ENCODE measurements at places on chromosomes 12 and 14.

- no peak for DNase-seq
These were observed 10.6 kb downstream of the BBS10 start for GRCh38 chr12:76337583-76337982.

DNA sequence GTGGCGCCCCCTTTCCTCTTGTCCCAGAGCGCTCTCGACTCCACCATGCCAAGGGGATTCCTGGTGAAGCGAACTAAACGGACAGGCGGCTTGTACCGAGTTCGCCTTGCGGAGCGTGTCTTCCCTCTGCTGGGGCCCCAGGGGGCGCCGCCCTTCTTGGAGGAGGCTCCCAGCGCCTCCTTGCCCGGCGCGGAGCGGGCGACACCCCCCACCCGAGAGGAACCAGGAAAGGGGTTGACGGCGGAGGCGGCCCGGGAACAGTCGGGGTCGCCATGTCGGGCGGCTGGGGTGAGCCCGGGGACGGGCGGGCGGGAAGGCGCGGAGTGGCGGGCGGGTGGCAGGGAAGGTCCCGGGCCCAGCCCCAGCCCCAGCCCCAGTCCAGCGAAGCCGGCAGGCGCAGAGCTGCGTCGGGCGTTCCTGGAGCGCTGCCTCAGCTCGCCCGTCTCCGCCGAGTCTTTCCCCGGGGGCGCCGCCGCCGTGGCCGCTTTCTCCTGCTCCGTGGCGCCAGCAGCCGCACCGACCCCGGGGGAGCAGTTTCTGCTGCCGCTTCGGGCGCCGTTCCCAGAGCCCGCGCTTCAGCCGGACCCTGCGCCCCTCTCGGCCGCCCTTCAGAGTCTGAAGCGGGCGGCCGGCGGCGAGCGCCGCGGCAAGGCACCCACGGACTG, 376 bp downstream of the INSM2 start:
- DNase-seq: no peak

DNA sequence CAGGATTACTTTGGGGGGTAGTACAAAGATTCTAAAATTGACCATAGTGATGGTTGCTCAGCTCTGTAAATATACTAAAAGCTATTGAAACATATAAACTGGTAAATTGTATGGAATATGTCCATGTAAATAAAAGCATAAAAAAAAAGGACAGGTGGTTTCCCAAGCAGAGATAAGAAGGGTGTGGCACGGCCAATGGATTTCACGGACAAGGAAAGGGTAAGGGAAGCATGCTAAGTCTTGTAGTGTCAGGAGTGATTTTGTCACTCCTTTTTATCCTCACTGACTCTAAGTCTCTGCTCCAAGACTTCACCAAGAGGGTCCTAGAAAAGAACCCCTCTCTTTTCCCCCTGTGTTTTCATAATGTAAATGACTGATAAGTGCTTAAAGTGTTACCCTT, 229.2 kb downstream of the SPTSSA start:
- DNase-seq: no peak

DNA sequence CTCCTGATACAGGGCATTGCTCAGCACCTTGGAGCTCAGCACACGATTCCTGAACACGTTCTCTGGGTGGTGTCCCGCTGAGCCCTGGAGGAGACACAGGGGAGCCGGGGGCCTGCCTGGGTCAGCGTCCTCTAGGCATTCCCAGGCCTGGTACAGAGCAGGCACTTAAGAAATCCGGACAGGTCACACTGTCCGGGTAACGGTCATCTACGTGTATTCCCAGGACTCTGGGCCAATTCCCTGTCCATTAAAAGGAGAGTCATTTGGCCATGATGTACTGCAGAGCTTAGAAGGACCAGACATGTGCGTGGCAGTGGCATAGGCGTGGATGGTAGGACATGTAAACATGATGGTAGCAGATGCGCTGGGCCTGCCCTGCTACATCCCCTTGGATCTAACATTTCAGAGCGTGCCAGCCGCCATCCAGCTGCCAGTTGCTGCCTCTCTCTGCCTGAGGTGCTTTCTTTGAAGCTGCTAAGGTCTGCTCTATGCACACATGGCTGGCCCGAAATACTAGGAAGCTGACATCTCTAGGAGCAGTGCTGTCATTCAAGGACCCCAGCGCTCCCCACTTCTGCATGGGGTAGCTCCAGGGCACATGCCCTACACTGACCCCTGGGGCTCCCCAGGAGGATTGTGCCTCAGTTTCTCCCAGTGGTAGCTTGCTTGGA, 273.1 kb upstream of the RTL1 start:
- no peak for DNase-seq

GRCh38 chr14:66650491-66650911, 142.6 kb downstream of the GPHN start:
- DNase-seq: no peak

DNA sequence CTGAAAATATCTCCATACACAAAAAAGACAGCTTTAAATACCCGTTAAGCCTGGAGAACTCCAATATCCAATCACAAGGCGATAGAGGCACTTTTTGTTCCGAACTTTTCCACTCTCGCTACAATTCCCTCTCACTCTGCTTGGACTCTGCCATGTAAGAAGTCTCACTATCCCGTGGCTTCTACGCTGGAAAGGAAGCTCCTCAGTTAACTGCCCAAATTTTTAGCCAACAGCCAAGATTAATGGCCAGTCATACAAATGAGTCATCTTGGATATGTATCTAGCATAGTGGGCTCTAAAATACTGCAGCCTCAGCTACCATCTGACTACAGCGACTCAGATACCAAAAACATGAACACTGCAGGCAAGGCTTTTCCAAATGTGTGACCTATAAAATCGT, 45.5 kb upstream of the RERGL start:
- no peak for DNase-seq

DNA sequence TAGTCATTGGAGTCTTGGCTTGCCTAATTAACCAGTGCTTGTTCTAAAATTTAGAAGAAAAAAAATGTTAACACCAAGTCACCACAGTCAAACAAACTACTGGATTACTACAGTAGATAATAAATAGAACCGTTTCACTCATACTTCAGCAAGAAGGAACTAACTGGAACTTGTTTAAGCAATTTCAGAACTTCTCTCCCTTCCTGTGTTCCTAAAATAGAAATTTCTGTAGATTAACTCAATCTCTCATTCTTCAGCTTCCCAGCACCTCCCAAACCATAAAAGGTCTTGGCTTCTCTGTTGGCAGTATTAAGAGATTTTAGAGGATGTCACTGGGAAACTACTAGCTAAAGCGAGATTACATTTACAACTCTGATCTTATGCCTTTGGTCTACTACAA, 18.6 kb downstream of the GNS start:
- DNase-seq: no peak

DNA sequence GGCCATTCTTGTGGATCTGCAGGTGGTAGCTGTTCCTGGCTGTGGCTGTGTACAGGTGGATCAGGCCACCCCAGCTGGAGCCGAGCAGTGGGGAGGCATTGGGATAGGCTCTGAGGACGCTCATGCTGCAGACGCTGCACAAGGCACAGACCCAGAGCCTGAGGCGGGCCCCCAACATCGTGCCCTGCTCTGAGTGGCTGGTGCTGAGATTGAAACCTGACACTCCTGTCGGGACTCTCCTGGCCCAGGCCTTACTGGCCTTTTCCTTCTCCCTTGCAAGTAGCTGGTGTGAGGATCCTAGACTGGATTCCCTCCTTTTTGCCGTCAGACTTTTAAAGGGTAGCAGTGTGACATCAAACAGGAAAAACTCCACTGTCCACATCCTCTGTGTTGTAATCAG, at the start of gene FGF23:
Gene FGF23 (minus strand): TSS at position 308 of the 400 bp plus-strand sequence. CDS start 130 bp downstream, at position 178.
- no peak for DNase-seq

DNA sequence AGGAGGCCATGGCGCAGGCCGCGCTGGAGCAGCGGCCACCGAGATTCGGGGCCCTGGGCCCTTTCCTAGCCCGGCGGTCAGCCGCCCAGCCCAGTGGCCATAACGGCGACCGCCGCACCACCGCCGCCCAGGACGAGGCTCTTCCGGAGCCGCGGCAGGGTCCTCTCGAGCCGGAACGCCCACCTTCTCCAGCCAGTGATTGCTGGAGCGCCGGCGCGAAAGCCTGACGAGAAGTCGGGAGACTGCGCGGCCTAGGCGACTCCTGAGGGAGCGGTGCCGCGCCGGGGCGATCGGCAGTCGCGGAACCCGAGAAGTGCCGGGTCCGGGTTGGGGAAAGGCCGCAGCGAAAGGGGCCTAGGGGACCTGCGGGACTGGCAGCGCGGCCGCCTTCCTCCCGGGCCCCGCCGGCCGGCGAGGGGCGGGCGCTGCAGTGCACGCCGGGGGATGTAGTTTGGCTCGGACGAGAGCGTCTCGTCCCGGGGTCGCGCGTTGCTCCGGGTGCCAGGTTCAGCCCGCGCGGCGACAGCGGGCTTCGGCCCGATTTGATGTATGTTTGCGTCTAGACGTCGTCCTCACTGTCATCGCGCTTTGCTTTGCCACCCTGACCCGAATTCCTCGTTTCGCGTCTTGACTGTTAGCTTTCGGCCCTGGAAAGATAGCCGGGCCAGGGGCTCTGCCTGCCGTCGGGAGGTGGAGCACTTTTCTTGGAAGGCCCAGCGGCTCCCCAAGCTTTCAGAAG, at the start of gene VTI1B:
Gene VTI1B (minus strand): TSS at position 153 of the 739 bp plus-strand sequence. CDS start 143 bp downstream, at position 10.
- peak; percentile 66 for DNase-seq

- no peak for DNase-seq
These were observed 34.1 kb upstream of the CPM start for GRCh38 chr12:68967046-68967445.

DNA sequence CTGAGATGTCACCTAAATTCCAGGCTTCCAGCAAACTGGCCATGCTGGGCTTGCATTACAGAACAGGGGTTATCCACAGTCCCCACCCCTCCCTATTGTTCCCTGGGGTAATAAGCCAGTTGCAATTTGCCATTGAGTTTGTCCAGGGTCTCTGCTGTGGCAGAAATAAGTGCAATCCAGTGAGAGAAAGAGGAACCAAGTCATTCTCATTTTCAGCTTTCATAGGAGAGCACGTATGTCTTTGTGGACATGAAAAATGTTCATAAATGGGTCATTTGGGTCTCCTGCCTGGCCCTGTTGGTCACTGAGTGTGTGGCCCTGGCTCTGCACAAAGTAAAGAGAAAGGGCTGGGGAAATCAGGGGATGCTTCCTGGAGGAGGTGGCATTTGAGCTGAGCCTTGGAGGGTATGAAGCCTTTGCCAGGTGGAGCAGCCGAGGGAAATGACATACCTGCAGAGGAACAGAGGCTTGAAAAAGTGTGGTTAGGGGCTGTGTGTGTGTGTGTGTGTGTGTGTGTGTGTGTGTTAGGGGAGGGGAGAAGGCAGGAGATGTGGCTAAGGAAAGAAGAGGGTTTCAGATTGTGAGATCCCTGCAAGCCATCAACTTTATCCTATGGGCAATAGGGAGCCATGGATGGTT, 29.3 kb downstream of the CMKLR1 start:
- DNase-seq: no peak

- DNase-seq: no peak
These were observed 10.4 kb upstream of the MED13L start for GRCh38 chr12:116287842-116288301.

DNA sequence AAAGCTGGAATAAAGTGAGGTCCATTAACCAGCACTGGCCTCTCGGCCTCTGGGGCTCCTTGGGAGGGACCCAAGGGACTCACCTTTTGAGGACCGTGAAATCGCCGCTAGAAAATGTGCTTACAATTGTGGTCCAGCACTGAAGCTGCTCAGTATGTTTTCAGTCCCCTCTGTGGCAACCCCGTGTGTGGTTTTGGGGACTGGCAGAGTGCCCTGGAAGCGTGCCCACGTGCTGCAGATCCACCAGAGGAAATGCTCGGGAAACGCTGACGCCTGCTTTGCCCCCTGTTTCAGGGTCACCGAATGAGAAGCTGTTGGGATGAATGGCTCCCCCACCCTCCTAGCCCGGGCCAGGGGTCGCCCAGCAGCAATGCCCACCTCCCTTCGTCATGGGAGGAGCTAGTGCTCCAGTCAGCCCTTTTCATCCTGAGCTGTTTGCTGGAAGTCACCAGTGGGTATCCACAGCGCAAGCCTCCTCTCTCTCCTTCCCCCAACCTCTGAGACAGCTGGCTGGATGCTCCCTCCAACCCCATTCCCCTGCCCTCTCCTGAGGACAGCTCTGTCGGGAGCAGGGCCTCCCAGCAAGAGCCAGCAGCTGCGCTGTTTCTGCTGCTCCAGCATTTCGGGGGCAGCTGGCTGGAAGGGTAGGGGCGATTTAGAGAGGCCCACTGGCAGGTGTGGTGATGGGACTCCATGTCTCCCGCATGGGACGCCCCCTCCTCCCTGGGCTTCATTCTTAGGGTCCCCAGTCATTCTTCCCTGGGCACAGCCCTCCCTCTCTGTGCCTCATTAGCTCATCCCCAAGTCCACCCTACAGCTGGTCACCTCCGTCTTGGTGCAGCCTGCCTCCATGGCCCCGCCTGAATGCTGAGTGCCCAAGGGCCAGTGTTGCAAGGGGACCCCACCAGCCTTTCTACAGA, 33.2 kb upstream of the PPP1R13B start:
- no peak for DNase-seq

DNA sequence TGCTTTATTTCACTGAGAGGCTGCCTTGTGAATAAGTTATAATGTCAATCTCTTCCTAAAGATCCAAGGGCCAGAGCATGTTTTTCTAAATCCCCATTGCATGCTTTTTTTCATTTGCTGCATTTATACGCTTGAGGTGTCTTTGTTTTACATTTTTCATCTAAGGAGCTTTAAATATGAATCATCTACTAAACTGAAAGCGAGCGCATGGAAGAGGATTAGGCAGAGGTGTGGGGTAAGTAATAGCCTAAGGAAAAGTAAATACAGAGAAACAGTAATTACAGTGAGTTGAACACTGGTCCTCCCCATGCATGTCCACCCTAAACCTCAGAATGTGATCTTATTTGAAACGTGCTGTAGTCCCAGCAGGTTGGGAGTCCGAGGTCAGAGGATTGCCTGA, 76.4 kb upstream of the METAP2 start:
- DNase-seq: no peak

DNA sequence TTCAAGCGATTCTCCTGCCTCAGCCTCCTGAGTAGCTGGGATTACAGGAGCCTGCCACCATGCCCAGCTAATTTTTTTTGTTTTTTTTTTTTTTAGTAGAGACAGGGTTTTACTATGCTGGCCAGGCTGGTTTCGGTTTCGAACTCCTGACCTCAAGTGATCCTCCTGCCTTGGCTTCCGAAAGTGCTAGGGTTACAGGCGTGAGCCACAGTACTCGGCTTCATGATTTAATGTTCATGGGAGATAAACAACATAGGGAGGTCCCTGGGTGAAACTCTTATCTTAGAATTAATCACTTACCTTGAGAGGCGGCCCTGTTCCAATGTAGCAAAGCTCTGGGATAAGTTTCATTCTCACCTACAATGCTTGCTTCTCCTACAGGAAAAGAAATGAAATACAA, 48.3 kb downstream of the SEL1L start:
- DNase-seq: no peak
